ENCODE measurements at places on chromosomes 1 and 21. TPM values are rescaled to one million over a fixed set of nuclear protein-coding genes. Genes with fewer than 3 reads are reported as not detected.

ELAVL4 gene
- total RNA-seq = not detected

DNA sequence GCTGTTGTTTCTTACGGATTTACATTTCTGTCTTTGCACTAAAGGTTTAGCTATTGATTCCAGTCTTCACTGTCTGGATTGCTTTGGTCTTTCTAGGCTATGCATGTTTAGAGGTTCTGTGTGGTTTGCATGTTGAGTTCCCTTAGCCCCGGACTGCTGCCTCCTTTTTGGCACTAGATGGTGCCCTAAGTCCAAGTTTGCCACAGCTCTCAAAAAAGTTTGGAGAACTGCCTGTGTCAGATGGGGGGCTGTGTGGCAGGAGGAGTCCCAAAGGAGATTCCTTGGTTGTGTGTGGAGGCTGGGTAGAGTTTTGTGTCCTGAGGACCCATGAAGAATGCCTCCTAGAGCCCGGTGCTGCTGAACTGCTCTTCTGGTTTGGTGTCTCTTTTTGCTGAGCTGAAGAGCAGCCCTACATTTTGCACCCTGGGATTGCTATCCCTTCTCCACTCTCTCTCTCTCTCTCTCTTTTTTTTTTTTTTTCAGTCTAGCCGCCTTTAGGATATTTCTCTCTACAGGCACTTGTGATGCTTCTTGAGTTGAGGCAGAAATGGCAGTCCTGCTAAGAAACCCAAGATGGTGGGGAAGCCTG lies 74.4 kb downstream of the PTGS2 start:
- DNase-seq = no peak

DNA sequence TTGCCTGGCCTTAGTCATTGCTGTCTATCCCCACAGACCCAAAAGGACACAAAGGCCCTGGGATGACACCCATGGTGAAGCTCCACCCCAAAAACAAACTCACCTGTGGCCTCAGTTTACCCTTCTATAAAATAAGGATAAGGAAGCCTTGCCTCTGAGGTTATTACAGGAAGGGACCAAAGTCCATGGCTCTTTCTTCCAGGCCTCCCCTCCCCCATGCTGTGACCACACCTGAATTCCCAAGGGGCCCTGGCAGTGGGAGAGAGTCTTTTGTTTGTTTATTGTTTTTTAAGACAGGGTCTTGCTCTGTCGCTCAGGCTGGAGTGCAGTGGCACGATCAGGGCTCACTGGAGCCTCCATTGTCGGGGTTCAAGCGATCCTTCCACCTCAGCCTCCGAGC lies 10.5 kb upstream of the TNFRSF25 start:
- no peak for DNase-seq

GRCh38 chr1:26772687-26773086 lies 15.1 kb upstream of the PIGV start:
- no peak for DNase-seq
